ENCODE measurements at places on chromosomes 1 and 21.
A peak's percentile ranks its signal among the peaks of the same experiment; 100 is the strongest.

DNA sequence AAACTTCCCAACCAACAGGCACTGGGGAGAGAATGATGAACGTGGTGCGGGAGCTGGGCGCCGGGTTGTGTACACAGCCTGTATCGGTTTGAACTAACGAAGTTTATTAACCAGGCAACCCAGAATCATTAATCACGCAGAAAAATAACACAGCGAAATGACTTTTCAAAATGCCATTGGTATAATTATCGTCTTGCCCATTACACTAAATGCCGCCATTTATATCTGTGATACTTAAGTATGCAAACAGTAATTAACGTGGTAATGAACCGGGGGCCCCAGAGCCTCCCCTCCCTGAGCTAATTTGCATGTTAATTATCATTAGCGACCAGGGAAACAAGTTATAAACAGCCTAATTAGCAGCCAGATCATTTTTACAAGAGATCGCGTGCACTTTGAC is 5.1 kb upstream of the TTC34 start:
- DNase-seq, result no peak

DNA sequence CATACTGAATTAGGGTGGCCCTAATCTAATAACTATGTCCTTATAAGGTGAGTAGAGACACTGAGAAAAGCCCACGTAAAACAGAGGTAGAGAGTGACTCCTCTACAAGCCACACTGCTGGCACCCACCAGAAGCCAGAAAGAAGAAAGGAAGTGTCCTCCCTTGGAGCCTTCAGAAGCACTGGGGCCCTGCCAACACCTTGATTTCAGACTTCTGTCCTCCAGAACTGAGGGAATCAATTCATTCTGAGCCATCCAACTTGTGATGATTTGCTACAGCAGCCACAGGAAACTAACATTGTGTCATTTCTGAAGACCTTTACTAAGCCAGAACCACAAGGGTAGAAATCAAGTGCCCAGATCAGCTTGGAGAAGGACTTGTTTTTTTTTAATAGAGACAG is 15.0 kb downstream of the GNB1 start:
- peak; percentile 69 for DNase-seq

- DNase-seq, result no peak
Measured at GRCh38 chr1:232037774-232038388, 411.3 kb downstream of the DISC1 start.

DNA sequence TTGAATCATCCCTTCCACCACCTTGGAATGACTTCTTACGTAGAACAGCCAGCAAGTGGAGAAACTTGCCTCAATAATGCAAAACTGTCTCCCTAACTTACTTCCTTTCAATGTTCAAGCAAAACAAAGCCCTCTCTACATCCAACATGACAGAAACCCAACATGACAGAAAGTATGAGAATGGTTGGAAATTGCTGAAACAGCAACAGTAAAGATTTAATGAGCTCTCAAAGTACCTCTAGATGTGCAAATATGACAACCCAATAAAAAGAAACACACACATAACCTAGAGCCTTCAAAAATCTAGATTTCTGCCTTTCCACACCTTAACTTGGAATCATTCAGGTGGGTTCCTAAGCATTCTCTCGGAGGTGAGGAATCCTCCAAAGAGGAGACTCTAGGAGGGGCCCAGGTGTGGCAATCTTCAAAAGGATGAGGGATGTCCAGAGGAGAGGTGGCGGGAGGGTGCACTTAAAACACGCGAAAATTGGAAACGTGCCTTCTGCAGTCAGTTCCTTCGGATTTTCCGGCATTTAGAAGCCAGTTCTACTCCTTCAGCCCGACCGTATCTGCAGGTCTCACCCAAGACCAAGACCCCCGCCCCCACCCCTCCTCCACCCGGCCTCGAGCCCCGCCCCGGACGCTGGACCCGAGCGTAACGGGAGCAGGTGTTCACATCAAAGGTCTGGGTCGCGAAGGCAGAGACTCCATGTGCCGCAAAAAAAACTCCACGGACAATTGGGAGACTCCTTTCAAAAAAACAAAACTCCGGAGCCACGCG is 996 bp upstream of the MGST3 start:
- no peak for DNase-seq

DNA sequence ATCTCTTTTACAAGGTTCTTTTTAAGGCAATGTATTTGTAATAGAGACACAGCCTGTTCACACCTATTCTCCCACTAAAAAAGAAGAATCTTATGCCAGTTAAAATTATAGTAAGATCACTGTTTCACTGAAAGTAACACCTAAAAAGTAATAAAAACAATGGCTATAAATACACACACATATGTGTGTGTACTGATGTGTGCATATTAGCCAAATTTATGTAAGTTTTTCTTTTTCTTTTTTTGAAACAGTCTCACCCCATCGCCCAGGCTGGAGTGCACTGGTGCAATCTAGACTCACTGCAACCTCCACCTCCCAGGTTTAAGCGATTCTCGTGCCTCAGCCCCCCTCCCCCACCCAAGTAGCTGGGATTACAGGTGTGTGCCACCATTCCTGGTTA is 56.8 kb upstream of the SLC30A10 start:
- DNase-seq, result no peak

GRCh38 chr1:87402241-87403002 is 73.7 kb downstream of the LMO4 start:
- no peak for DNase-seq

DNA sequence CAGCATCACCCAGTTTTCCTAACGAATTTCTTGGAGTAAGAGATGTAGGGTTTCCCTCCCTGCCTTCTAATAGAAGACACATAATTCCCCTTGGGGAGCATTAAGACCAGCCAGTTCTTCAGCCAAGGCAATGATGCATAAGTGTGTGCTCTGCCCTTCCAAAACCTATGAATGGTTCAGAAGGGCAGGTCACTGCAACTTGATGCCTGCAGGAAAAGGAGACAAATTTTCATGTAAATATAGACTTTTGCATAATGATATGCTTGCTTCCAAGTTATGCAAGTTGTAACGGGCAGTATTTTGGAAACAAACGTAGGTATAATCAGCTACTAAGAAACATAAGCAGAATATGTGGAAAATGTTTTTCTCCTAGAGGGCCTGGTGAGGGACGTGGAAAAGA is 31.6 kb downstream of the PTGS2 start:
- DNase-seq, result no peak

DNA sequence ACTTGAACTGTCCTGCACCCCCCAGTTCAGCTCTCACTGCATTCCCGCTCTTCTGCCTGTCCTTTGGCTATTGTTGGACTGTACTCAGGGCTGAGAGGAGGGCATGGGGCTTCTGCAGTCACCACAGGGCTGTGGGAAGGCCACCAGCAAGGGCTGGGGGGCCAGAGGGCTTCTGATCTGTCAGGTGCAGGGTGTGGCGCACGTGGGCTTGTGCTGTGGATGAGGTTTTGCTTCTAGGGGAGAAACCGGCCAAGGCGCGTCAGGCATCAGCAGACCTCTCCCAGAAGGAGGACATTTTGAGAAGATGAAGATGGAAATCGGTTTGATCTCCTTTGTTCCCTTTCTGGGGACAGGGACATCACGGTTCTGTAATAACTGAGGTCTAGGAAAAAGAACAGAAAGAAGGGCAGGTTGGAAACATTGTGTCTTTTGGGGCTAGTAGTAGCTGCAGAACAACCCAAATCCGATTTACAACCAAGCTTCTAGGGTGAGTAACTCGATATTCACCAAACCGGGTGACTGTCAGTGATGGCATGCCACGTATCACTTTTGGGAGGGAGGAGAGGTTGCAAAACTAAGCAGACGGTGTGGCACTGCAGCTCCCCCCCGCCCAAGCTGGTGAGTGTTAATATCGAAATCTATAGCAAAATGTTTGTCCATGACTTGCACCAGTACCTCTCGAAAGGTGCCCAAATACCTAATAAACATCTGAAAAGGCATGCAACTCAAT is 40.9 kb downstream of the AGPAT3 start:
- DNase-seq, result no peak

GRCh38 chr1:221937155-221937953 is 195.5 kb upstream of the DUSP10 start:
- no peak for DNase-seq

GRCh38 chr1:22875241-22875640 is 97.4 kb downstream of the LACTBL1 start:
- DNase-seq, result no peak

DNA sequence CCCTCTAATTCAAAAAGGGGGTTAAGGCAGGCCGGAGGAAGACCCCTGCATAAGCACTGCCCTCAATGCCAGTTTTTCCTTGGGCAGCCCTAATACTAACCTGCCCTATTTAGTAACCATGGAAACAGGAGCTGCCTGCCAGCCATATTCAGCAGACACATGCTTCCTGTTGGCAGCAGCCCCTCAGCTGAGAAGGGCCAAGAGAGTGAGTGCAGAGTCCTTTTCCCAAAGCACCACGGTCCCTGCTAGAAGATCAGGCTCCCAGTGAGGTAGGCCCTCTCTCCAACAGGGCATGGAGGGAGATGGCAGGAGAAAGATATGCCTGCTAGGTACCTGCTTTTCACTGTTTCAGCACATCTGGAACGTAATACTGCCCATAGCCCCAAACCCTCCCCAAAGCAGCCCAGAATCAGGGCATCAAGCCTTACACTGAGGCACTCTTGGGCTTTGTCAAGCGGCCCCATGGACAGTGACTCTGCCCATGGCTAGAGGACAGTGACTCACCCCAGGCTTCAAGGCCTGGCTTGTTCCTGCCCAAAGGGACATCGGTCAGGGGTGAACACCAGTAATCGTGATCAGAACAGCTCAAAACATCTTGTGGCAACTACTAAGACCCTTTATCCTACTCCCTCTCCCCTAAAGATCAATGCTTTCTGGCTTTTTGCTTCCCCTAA is 64.5 kb downstream of the BCAR3 start:
- no peak for DNase-seq

DNA sequence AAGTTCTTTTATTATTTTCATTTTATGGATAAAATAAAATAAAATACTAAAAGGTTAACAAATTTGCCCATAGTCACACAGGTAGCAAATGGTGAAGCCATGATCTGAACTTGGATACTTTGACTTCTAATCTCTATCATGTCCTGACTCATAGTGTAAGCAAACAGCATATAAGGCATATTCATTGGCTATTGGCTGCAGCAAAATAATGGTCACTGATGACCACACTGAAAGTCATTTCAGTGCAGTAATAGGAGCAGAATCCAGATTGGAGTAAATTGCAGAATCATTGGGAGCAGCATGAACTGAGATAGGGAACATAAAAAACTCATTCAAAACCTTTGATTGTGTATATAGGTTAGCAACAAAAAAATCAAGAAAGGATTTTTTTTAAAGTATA is 262.9 kb downstream of the PLA2G4A start:
- no peak for DNase-seq

GRCh38 chr1:56436912-56437417 is 142.4 kb downstream of the PLPP3 start:
- no peak for DNase-seq

Measured in activated CD8-positive, alpha-beta memory T cell treated with anti-CD3 and anti-CD28 coated beads, Interleukin-2, amount 50 U/mL, for 48 hours (primary cell).